NCI-H526 (cell line): ENCODE measurements at places on chromosomes 4 and X.

- DNase-seq: no peak
These were observed 19.9 kb upstream of the TXK start for GRCh38 chr4:48153791-48154550.

DNA sequence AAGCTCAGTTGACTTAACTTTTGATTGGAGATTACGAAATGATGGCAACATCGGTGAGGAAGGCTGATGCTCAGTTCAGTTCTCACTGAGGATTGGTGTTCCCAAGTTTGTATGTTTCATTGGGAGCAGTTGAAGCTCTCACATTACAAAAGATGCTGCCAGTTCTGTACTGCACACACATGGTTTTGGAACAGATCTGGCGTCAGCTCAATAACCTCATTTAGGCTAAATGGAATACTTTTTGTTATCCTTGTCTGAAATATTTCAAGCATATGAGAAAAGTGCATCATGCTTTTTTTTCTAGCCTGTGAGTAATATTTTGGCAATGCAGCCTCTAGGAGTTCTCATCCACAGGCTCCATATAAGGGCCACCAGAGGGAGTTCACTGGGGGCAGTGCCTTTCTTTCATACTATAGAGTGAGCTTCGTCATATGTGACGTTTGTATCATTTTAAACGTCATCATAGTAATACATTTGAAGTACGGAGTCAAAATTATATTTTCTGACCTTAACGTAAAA is 4.1 kb downstream of the ENPEP start:
- no peak for DNase-seq

DNA sequence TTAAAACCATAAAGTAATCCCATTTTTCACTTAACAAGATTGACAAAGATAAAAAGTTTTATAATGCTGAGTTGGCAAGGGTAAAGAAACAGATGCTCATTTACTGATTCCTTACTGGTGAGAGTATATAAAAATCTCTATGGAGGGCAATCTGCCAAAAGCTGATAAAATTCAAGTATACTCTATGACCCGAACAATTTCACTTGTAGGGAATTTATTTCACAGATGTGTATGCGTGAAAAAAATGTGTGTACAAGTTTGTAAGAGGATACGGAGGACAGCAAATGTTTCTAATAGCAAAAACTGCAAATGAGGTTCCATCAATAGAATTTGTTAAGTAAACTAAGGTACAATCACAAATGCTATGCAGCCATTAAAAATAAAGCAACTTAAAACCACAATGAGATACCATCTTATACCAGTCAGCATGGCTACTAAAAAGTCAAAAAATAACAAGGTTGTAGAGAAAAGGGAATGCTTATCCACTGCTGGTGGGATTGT is 23.4 kb downstream of the DHX15 start:
- DNase-seq: no peak

DNA sequence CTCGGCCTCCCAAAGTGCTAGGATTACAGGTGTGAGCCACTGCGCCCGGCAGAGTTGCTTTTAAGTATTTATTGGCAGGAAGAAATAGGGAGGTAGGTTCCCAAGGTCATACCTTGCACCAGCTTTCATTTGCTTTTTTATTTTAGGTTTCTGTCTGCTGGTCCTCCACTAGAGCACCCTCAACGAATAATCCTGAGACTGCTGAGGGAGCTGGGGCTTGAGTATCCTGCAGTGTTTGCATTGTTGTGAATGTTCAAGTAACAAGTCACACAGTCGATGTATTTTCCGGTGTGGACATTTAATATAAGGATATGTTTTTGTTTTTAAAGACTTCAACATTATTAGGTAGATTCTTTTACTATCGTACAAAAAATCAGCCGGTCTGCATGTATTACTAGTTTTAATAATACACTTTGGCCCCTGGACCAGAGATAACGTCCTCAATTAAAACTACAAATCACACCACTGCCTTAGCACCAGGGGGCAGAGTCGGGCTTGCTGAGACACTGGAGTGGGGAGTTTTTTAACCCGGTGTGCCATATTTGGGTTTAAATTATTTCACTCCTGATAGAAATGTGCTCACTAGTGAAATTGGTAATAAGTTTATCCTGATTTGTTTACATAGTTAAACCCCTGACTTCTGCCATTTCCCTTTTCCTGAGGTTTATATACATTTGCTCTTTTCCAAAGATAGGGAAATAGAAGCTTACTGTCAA is 11.6 kb downstream of the SMIM20 start:
- peak; percentile 38 for DNase-seq
